Cortex of kidney (tissue), 1 donor: ENCODE measurements at places on chromosomes 5 and 9.

GRCh38 chr5:41722359-41722950 lies 147.8 kb downstream of the OXCT1 start:
- DNase-seq, result no peak

DNA sequence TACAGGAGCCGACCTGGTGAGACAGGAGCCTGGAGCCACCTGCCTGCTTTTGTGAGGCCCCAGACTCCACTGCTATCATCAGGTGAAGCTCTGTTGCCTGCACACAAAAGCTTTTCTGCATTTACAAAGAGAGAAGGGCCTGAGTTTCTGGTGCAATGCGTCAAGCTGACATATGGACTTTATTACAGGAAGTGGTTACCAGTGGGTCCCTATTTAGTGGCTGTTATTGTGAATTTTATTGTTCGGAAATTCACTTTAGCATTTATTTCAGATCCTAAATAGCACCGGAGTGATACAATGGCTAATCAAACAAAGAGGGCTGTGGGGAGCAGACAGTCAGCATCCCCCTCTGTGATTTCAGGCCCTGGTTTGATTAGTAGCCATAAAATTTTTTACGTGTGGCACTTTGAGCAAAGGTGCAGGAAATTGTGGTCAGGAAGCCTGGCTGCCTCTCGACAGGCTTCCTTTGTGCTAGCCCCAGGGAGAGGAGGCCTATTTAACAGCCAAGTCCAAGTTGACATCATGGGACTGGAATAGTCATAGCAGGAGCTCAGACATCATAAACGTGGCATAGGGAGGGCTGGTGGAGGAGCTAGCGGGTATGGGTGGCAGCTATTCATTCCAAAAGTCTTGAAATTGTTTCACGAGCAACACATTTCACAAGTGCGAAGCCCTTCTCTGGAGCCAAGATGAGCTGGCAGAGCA lies 8.4 kb downstream of the TGFBI start:
- DNase-seq, result no peak

DNA sequence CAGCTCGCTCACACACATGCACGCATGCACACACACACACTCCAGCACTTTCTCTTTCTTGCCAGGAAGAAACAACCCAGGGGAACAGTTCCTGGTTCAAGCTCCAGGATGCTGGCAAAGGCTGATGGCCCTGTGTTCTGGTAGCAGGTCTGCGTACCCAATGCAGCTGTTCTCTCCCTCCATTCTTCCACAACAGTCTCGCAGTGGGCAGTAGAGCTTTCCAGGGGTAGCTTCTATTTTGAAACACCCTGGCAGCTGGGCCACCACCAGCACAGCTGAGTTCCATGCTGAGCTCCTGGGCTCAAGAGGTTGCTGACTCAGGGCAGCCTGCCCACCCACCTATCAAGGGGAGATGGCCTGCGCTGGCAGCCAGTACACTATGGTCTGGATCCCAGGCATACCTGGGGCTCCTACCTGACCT lies 4.7 kb downstream of the VDAC1 start:
- DNase-seq, result no peak

- no peak for DNase-seq
Measured at GRCh38 chr5:154797762-154798161, 42.6 kb downstream of the LARP1 start.
